C1 segment of cervical spinal cord (tissue), 14 donors: ENCODE measurements at places on chromosomes 4 and X.

DNA sequence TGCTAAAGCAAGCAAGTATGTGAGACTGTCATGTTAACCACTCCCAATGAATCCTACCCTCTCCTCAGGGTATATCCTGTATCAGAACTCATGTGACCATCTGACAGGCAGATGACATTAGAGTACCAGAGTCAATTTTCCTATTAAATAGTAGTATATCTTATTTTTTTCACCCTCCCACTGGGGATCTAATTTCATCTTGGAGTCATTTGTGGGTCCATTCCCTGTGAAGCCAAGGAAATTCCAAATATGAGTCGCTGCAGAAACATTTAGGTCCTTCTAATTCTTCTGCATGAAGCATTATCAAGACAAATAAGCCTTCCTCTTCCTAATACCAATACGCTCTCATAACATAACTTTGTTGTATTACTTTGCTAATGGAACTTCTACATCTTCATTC lies 52.2 kb upstream of the BLTP1 start:
- DNase-seq: no peak

- no peak for DNase-seq
Measured at GRCh38 chr4:182924497-182924896, 7.3 kb upstream of the DCTD start.

GRCh38 chrX:39152106-39152649 lies 350.9 kb downstream of the MID1IP1 start:
- no peak for DNase-seq

DNA sequence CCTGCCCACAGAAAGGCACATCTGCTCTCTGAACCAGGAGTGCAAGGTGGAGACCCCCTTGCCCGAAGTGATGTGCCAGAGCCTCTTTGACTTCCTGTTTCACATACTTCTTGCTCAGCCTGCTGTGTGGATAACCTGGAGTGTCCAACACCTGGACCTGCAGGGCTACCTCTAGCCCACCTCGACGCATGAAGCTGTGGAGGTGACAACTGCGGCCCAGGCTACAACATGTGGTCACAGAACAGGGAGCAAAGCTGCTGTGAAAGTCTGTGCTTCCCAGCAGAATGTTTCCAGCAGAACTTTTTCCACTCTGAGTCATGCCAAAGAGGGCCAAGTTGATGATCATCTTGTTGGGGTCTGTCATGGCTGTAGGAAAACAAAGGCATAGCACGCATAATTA lies 1.5 kb downstream of the GIMD1 start:
- DNase-seq: no peak

GRCh38 chrX:154717824-154718223 lies 33.1 kb downstream of the GAB3 start:
- no peak for DNase-seq

DNA sequence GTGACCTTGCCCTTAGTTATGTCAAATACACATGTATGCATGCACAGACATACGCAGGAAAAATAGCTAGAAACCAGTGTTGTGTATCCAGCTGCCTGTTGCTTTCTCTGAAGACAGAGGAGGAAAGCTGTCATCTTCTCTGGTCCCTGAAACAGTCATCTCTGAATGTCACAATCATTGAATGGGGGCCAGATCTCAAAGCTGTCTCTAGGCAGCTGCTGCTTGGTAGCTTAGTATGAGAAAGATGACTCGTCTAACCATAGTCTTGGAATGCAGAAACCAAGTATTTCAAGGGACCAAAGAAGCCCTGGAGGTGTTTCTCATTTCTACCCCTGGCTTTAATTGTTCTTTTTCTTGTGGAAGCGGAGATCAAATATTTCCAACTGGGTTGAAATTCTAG lies 4.0 kb downstream of the GRIA3 start:
- DNase-seq: no peak

GRCh38 chr4:140755774-140756318 lies 339 bp downstream of the TBC1D9 start:
- no peak for DNase-seq

DNA sequence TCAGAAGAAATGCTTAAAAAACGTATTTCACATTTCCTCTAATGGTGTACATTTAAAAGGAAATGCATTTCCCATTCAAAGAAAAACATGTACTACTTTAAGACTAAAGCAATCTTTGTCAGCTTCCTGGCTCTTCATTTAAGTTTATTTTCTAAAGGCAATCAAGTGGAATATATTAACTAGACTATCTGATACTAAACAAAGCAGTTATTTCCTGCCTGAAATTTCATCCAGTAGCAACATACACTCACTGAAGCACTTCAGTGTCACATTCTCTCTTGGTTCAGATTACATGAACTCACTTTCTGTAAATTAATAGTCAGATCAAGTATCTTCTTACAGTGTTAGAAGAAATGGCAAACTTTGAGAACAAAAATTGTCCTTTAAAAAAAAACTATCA lies 42.5 kb downstream of the LRBA start:
- DNase-seq: no peak

DNA sequence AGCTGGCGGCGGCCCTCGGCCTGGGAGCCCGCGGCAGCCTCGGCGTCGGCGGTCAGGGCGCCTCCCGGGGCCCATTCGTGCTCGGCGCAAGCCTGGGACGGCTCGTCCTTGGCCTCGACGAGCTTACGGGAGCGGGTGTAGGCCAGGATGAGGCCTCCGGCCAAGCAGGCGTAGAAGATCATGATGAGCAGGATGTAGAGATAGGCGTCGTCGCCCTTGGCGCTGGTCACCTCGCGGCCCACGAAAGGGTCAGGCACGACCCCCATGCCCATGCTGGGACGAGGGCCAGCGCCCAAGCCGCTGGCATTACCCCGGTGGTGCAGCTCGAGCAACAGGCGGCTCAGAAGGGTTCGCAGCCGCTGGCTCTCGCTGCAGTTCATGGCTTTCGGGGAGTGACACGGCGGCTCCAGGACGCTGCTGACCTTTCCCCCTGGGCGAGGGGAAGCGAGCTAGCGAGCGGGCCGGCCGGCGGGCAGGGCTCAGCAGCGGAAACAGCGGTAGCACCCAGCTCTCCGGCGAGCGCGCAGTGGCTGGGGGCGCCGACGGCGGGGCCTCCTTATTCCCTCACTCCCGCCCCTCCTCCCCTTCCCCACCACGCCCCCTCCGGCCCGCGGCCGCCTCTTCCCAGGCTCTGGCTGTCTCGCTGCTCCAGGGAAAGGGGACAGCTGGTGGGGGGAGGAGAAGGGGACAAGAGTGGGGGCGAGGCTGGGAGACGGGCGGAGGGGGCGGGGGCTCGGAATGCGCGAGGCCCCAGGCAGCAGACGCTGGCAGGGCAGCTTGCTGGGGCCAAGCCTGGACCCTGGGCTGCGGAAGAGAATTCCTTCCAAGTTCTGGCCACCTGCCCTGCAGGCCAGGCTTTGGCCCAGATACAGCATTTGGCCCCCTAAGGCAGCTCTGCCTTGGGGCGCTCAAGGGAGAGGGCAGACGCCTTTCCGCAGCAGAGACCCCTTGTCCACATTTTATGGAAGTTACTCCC lies at the start of gene KCNE5:
Gene KCNE5 (minus strand): TSS at position 532 of the 976 bp plus-strand sequence. CDS start 152 bp downstream, at position 380.
- DNase-seq: no peak

DNA sequence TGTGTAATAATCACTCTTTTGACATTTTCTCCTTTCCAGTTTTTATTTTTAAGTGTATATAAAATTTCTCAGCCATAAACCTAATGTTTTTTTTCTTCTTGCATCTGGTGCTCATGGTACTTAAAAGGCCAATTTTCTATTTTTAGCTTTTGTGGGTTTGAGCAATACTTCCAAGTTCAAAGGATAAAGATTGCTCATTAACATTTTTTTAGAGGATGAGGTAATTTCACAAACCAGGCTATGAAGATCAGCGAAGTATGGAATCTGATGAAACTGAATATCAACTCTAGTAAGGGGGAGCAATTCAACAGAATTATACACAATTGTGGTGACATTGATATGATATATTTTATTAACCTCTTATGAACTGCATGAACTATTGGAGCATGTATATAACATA lies 25.8 kb upstream of the KLHL34 start:
- no peak for DNase-seq

DNA sequence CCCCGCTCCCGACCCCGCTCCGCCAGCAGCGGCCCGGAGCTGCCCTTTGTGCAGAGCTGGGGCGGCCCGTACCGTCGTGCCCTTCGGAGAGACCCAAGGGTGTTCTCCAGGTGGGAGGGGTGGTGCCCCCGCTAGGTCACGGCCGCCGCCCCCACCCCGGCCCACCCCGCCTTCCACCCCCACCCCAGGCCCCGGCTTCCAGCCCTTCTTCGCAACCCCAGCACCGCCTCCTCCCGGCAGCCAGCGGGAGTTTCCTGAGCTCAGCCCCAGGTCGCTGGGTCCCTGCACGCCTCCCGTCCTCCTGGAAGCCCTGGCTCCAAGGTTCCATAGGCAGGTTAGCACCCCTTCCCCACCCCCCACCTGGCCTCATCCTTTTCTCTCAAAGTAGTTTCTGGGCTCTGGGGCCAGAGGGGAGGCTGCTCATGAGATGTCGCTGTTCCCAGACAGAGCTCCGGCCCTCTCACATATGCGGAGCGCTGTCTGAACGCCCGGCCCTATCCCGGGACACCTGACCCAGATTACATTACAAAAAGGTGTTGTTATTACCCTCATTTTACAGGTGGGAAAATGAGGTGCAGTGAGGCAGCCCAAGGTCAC lies 25.2 kb upstream of the FGFR3 start:
- DNase-seq: no peak
